Activated T-helper 9 cell treated with anti-CD3 and anti-CD28 coated beads, Interleukin-2, amount 50 U/mL, for 16 hours (primary cell): ENCODE measurements at places on chromosomes 3 and 15.

GRCh38 chr3:139101396-139101795 lies 56.7 kb upstream of the PRR23C start:
- no peak for DNase-seq

DNA sequence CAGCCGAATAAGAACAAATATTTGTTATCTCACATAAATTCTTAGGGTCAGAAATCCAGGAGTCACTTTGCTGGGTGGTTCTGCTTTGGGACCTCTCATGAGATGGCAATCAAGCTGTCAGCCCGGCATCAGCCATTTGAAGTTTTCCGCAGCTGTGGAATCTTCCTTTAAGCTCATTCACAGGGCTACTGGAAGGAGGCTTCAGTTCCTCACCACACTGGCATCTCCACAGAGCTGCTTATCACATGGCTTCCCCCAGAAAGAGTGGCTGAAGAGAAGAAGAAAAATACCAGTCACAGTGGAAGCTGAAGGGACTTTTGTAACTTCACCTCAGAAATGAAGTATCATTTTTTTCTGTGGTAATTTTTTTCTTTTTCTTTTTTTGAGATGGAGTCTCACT lies 267.7 kb downstream of the CHL1 start:
- no peak for DNase-seq

GRCh38 chr15:100328796-100329195 lies 13.0 kb downstream of the ADAMTS17 start:
- DNase-seq, result no peak

- DNase-seq, result no peak
Observed at GRCh38 chr3:195073866-195074860, 196.8 kb downstream of the XXYLT1 start.

DNA sequence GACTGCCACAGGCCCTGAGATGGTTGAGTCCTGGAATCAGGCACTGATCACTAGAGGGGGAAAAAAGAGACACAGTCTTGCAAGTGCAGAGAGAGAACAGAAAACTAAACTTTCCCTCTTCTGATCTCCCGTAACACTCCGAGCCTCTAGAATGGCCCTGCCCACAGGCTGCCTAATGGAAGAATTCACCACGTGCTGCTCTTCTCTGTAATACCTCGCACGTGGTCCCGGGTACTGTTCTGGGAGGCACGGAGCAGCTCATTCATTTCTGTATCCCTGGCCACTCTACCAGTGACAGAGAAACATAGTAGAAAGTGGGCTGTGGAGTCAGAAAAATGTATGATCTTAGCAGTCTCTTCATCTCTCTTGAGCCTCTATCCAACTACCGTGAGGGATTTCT lies 30.4 kb downstream of the VGLL4 start:
- no peak for DNase-seq

DNA sequence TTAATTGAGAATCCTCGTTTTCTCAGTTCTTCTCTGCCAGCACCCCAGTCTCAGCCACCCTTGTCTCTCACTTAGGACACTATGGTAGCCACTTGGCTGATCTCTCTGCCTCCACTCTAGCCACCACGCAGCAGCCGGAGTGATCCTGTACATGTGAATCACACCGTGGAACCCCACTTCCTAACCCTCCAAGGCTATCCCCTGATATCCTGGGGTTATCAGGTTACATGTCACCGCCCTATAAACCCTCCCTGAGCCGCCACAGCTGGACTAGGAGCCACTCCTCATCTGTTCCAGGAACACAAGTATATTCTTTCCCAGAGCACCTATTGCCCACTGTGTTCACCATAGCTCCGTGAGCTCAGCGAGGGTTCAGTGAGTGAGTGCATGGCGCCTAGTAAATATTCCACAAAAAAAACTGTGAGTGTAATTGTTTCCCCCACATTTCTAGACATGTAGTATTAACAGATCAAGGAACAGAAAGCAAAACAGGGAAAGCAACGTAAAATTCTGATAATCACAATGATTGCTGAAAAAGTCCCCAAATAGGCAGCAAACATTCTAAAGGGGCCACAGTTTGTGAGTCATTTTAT lies 661 bp upstream of the PARP14 start:
- no peak for DNase-seq

DNA sequence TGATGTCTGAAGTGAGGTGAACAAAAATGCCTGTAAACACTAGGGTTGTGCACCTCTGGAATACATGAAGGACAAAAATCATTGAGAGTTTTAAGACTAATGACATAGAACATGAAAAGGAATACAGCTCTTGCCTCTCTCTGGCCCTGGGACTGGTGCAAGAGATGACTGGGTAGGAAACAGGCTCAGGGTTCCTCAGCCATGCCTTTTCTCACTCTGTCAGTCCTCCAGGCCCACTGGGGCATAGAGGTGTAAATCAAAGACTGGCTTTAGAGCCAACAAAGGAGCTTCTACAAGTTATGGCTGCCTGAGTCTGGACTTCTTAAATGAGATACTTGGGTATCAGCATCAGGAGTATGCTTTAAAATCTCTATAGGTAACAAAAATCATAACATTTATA lies 554.7 kb upstream of the KCNMB2 start:
- no peak for DNase-seq

GRCh38 chr3:150015901-150016300 lies 45.2 kb upstream of the PFN2 start:
- DNase-seq, result no peak

DNA sequence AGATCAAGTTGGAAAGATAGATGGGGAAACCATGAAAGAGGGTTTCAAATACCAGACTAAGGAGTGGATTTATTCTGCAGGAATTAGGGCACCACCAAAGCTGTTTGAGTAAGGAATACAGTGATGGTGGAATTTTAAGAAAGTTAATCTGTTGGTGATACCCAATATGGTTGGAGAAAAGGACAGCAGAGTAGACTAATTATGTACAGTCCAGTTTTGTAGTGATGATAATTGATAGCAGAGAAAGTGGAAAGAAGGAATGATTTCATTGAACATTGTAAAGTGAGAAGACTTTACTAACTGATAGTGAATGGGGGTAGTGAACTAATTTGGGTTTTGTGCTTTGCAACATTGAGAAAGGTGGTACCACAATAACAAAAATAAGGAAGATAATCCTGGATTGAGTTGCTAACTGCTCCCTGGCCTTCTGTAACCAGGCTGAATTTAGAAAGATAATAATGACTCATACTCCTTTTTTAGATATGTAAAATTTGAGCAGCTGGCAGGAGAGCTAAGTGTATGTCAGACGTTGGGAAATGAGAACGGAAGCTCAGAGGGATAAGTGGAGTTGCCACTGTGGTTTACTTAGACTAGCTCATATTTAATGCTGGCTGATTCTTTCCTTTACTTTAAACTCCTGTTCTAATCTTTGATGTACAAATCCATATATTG lies 16.9 kb downstream of the TCAIM start:
- DNase-seq, result no peak

DNA sequence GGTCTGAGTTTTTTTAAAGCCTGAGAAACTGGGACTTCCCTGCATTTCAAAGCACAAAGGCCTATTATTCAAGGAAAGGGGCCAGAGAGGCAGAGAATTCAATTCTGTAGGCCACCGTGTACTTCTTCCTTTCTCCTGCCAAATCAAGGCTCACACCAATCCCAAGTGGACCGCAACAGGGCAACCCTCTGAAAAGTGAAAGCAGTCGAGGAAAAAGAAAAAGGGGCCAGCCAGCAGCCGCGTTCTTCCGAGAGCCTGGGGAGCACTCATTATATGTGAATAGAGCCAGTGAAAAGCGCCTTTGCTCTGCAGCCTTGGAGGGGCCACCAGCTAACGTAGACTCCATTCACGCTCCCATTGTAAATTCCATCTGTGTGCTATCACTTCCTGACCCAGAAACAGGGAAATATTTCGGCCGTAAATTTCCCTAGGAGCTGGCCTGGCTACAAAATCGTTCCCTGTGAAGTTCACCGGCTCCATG lies 45.9 kb upstream of the THUMPD3 start:
- no peak for DNase-seq

DNA sequence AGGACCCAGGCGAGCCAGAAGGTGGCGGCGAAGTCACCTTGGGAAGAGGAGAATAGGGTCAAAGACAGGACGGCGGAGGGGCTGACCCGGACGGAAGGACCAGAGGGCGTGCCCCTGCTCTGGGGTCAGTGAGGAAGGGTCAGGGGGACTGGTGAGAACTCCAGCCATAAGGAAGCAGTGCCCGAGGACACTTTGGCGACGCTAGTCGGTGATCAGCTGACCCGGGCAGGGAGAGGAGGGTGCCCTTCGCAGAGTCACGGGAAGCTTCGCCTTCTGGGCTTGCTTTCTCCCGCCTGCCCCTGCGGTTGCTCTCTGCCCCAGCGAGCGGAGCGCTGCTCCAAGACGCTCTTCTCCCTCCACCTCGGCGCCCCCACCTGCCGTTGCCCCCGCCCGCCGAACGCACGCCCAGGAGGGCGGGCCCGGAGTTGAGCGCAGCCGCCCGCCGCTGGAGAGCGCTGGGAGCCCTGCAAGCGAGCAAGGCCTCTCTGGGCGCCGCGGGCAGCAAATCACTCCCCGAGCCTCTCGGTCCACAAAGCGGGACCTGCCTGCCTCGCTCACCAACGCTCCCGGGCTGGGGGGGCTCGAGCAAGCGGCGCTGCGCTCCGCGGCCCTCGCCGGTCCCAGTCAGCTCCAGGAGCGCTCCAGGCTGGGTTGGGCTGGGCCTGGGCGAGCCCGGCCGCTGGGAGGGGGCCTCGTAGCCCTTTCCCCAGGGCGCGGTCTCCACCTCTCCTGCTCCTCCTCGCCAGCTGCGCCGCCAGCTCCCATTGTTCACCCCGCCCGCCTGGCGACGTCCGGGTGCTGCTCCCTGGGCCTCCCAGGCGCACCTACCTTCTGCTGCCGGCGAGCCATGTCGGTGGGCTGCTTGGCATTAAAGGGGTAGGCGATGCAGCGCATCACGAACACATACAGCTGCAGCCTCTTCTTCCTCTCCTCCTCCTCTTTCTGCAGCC lies 1.2 kb downstream of the CADPS start:
- no peak for DNase-seq

GRCh38 chr3:51678641-51679040 lies 7.6 kb downstream of the TEX264 start:
- no peak for DNase-seq

GRCh38 chr3:73448761-73449301 lies 175.9 kb downstream of the PDZRN3 start:
- no peak for DNase-seq

GRCh38 chr3:178295292-178295912 lies 240.8 kb upstream of the KCNMB2 start:
- DNase-seq, result no peak

DNA sequence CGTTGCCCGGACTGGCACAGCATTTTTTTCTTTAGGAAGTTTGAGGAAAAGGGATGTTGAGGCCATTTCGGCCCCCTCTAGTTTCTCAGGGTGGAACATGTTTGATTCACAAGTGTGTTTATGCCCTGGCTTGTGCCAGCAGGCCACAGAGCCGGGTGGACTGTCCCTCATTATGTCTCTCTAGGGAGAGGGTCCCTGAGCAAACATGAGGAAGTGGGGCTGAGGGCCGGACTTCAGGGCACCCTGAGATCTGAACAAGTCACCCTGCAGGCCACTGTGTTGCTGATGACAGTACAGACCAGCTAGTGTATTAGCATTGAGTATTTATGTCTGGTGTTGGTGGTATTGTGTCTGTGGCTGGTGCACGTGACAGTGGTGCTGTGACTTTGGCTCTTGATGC lies 34.9 kb downstream of the RNU5B-1 start:
- DNase-seq, result no peak

DNA sequence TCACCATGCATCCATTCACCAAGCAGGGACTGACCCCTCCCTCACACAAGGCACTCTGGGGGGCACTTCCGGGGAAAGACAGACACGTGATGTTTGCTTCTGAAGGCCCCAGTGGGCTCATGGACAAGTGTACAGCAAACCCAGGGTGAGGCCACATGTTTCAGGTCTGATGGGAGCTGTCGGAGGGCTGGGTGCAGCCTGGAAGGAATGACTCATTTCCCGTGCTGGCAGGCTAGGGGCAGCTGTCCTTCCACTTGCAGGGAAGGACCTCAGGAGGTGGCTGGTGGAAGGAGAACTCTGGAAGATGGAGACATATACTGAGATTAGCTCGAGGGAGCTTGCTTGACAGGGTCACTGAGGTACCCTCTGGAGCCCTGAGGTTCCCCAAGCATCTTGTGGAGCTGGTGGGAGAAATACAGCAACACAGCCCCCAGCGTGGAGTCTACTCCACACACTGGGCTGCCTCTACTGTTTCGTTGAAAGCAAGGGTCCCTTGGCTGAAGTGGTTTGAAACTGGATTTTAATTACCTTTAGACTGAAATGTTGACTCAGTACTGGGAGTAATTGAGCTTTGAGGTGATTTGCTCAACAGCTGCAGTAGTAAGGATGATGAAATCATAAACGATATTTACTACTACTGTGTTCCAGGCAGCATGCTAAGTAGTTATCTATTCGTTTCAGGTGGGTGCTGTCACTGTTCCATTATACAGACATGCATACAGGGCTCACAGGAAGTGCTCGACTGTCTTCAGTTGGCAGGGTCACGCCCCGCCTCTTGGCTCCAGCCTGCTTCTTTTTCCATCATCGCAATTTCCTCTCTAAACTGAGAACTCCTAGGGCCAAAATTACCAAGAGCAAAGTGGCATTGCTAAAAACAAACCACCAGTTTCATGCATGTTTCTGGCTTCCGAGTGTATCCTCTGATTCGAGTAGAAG lies 230.4 kb downstream of the ADAMTS17 start:
- no peak for DNase-seq

- no peak for DNase-seq
Observed at GRCh38 chr3:20280257-20280656, 94.3 kb upstream of the SGO1 start.

- no peak for DNase-seq
Observed at GRCh38 chr3:47430606-47431005, 45.1 kb downstream of the SCAP start.

GRCh38 chr15:58066042-58066867 lies 744 bp upstream of the ALDH1A2 start:
- DNase-seq, result no peak

DNA sequence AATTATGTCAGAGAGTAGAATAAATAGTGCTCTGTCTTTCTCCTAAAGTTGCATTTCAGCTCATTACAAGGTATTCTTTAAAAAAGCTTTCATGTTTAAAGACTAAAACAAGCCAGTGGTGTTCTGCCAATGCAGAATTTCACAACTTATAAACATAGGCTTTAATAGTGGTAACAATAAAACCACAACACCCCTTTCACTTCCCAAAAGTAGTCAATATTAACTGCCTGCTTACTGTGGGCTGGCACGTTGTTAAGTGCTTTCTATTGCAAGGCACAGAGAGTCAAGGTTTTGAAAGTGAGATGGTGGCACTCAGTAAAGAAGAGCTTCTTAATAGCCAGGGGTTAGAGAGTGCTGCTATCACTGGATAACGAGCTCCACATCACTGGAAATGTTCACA lies 8.4 kb upstream of the RTP1 start:
- DNase-seq, result no peak
